Kidney (tissue), 22 donors: ENCODE measurements at places on chromosomes 6 and 20. TPM values are rescaled to one million over a fixed set of nuclear protein-coding genes. Genes with fewer than 3 reads are reported as not detected.

The AGER gene
- total RNA-seq = 13.0 TPM

The MCHR2 gene
- not detected for total RNA-seq

The KCNG1 gene
- total RNA-seq = 0.35 TPM

- no peak for DNase-seq
Observed at GRCh38 chr6:18613319-18613925, 226.3 kb downstream of the RNF144B start.

- no peak for DNase-seq
Observed at GRCh38 chr6:159979136-159979874, 10.4 kb downstream of the IGF2R start.

DNA sequence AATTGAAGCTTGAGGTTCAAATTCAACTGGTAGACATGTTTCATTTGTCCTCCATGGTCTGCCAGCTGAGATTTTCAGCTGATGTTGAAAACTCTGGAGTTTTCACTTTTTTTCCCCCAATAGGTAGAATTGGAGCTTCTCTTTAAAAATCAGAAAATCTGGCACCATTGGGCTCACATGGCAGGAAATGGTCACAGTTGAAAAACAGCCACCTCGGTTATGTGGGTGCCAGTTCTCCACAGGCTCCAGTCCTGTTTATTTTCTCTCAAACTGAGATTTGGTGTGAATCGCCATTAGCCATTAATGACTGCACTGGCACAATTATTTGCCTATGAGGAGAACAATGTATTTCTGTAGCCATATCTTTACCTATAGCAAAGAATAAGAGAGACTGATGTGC, 171.4 kb upstream of the TFAP2D start:
- no peak for DNase-seq

DNA sequence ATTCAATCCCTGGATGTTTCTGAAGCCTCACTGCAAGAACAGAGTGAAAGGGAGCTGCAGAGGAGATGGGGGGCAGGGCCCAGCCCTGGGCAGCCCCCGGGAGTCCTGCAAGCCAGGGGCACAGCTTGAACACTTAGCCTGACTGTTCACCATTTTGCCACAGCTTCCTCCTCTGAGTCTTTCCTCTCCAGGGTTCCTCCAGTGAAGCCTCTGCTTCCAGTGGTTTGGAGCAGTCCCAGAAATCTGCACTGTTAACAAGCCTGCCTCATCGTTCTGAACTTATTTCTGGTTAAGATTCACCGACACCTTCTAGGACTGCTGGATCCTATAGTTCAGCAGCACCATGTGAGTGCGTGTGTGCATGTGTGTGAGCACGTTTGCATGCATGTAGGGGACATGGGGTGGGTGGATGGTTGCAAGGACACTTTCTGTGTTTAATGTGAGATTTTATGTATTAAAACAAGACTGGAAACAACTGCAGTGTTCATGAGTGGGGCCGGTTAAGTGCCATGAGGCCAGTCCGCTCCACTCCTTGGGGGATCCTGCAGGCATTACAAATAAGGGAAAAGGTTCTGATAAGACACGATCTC, 24.6 kb downstream of the CEBPB start:
- no peak for DNase-seq

- no peak for DNase-seq
Observed at GRCh38 chr6:6125495-6125894, 118.8 kb upstream of the NRN1 start.

GRCh38 chr20:10637563-10637962, 36.2 kb downstream of the JAG1 start:
- no peak for DNase-seq
